Bone marrow (tissue), 2 donors: ENCODE measurements at places on chromosomes 12 and 14.

DNA sequence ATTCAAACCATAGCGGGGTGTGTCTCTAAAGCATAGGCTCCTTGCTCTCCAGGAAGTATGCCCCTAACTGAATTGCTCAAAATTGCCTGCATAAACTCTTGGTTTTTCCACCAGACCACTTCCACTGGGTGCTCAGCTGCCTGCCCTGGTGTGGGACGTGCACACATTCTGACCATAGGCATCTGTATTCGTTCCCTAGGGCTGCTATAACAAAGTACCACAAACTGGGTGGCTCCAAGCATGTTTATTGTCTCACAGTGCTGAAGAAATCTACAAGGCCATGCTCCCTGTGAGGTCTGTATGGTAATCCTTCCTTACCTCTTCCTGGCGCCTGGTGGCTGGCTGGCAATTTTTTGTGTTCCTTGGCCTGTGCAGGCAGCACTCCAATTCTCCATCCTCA, 16.4 kb upstream of the GALNT6 start:
- DNase-seq, result no peak

- DNase-seq, result no peak
Observed at GRCh38 chr12:101648195-101648594, 49.2 kb upstream of the CHPT1 start.

GRCh38 chr12:43730283-43730682, 28.3 kb downstream of the PUS7L start:
- no peak for DNase-seq

DNA sequence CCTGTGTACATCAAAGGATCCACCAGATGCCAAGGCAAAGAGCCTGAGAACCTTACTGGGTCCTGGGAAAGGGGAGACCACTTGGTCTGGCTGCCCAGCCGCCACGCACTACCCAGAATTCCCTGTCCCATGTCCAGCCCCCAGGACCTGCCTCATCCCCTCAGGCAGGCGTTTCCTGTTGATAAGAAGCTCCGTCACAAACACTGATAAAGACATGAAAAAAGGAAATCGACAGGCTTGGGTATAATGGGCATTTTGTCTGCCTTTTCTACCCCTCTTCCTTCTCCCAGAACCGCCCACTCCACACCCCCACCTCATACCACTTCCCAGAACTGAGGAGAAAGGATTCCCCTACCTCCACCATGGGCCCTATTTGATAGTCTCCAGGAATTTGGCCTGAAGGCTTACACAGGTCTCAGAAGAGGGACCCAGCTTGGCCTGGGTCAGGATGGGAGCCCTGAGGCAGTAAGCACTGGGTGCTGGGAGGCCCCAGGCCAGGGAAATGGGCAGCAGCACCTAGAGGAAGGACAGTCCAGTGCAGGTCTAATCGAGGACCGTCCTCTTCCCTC, 18.8 kb downstream of the ACVRL1 start:
- no peak for DNase-seq

- DNase-seq, result no peak
Observed at GRCh38 chr14:22836301-22837113, at the start of gene MMP14. MMP14 (plus strand) TSS chr14:22836585; CDS start chr14:22836818, 233 bp downstream.

GRCh38 chr12:29505122-29505521, 7.6 kb upstream of the OVCH1 start:
- DNase-seq, result no peak

DNA sequence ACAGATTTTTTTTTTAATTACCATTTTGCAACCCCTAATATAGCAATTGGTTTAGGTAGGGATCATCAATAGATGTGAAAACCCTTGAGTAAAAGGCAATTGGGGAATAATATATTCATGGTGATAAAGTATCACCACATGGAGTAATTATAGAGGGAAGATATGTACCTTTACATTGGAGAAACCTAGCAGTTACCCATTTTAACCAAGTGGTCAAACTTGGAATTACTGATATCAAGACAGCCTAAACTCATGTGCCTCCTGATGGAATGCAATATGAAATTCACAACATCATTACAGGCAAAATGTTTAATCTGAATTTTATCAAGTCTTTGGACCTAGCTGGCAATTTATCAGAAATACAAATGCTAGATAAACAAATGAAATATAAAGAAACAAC, 6.7 kb upstream of the SLC10A1 start:
- DNase-seq, result no peak

DNA sequence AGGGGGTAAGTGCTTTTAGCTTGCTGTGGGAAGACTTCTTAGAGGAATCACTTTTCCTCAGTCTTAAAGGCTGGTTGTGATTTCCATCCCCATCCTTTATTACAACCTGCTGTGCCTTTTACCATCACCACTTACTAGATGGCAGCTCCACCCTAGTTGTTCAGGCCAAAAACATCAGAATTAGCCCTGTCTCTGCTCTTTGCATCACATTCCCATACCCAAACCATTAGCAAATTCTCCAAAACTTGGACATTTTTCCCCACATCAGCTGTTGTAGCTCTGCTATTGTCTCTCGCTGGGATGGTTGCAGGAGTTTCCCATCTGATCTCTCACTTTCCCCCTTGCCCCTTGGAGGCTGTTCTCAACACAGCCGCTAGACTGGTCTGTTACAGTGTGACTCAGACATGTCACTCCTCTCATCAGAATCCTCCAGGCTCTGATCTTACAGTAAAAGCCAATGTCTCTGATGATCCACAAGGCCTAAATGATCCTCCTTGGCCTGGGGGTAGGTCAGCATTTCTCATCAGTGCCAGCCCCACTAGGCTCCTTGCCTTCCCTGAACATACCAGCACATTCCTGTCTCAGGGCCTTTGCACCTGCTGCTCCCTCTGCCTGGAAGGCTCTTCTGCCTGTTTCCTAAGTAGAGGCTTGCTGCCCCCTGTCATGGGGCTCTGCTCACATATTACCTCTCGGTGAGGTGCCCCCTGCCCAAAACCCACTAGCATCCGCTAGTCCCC, 102.5 kb downstream of the BEGAIN start:
- no peak for DNase-seq

GRCh38 chr12:54007538-54008259, 1.1 kb upstream of the HOXC8 start:
- no peak for DNase-seq

- DNase-seq, result no peak
Observed at GRCh38 chr12:106774808-106775524, 484 bp downstream of the RIC8B start.

DNA sequence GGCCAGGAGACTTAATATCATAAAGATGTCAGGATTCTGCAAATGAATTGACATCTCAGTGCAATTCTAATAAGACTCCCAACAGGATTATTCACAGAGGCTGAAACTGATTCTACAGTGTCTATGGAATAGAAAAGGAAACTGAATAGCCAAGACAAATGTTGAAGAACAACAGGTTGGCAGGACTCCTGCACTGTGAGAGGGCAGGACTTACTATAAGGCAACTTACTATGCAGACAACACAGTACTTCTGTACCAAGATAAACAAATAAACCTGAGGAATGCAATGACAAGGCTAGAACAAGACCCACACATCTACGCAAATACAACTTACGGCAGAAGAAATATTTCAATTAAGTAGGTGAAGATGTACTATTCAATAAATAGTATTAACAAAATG, 132.2 kb upstream of the FKBP4 start:
- no peak for DNase-seq

GRCh38 chr12:52198454-52199215, 6.8 kb upstream of the KRT80 start:
- DNase-seq, result peak; percentile 68

DNA sequence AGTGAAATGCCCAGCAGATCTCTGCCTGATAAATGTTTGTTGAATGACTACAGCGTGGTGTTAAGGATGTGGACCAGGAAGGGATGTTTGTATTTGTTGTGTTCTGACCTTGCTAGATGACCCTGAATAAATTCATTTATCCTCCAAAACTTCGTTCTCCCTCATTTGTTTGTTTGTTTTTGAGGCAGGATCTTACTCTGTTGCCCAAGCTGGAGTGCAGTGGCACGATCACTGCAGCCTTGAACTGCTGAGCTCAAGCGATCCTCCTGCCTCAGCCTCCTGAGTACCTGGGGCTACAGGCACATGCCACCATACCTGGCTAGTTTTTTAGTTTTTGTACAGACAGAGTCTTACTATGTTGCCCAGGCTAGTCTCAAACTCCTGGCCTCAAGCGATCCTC, 96.7 kb downstream of the TSPAN9 start:
- DNase-seq, result no peak

DNA sequence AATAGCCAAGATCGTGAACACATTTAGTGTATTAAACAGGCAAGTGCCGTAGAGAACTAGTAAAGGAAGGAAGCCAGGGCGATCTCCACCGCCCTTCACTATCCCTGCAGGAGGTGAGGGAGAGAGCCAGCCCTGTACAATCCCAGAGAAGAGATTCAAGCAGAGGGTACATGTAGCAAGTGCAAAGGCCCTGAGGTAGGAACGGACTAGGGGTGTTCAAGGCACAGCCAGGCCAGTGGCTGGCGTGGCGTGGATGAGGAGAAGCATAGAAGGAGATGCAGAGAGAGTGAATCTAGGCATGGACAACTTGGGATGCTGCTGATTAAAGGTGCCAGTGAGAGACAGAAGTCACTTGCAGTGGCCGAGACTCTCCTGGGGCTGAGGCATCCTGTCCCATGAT, 39.1 kb upstream of the ESRRB start:
- no peak for DNase-seq

GRCh38 chr14:38745861-38746260, 357.2 kb downstream of the SEC23A start:
- DNase-seq, result no peak

GRCh38 chr12:108338915-108339657, at the start of gene CMKLR1:
CMKLR1 (minus strand) TSS chr12:108339311; CDS start chr12:108293591, 45,720 bp downstream.
- peak; percentile 9 for DNase-seq

GRCh38 chr12:13592063-13592942, 389.1 kb downstream of the GRIN2B start:
- no peak for DNase-seq

DNA sequence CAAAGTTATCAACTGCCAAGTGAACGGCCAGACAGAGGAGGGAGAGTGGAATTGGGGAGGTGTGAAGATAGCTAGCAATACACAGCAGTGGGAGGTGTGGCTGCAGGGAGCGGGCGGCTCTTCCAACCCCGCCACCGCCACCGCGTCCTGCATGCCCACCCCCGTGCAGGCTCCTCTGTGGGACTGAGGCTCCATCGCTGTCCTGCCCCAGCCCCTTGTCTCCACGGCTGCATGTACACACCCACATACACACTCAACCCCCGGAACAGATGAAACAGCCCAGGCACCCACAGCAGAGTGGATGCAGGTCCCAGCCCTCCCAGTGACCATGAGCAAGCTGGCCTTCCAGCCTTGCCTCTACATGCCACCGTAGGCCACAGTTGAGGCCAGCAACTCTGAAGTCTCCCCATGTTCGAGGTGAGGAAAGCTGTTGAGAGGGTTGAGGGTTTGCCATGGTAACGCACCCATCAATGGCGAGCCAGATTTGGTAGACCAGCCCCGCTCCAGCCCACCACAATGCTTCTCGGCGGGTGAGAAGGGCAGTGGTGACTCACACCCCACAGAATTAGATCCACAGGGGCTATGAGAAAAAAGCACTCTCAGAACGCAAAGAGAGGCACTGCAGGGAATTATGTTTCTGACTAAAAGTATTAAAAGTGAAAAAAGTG, 39.3 kb downstream of the PITPNM2 start:
- no peak for DNase-seq

GRCh38 chr14:85599939-85600338, 70.0 kb downstream of the FLRT2 start:
- peak; percentile 77 for DNase-seq

DNA sequence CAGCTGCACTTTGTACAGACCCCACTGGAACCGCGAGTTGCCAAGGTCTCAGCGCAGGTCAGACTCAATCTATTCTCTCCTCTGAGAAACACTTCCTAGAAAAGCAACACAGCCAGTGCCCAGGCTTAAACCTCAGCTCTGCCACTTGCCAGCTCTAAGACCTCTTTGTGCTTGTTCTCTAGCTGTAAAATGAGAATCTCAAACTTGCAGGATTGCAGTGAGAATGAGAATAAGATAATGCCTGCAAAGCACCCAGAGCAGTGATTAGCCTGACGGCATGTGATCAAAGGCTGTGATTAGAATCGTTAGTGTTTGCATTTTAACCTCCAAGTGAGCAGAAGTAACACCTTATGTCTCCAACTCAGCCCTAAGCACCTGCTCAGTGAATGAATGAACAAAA, 21.3 kb downstream of the ANO2 start:
- DNase-seq, result no peak

DNA sequence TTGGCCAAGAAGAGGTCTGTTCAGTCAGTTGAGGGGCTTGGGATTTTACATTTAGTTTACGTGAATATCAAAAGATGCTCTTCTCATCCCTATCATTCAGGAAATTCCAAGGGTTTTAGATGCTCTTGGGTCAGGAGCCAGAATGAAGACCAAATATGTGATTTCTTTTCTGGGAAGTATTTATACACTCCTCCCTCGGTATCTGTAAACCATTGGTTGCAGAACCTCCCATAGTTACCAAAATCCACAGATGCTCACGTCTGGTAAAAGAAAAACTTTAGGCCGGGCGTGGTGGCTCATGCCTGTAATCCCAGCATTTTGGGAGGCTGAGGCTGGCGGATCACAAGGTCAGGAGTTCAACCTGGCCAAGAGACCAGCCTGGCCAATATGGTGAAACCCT, 75.9 kb downstream of the TNFAIP2 start:
- no peak for DNase-seq

- DNase-seq, result no peak
Observed at GRCh38 chr12:48379794-48380193, 29.1 kb upstream of the ZNF641 start.

GRCh38 chr12:6443361-6443983, 1.3 kb upstream of the CD27 start:
- no peak for DNase-seq

DNA sequence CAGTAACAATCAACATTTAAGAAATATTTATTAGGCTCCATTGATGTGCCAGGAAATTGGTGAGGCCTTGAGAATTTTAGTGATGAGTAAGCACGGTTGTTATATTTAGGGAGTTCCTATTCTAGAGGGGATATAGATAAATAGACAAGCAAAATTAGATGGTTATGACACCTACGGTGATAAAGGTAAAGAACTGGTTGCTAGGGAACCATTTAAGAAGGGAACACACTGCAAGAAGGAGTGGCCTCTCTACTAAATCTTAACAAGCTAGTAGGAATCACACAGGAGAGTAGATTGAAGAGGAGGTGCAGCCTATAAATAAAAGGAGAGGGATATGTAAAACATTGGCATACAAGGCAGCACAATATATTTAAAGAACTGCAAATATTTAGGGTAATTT, 155.2 kb downstream of the LRIG3 start:
- DNase-seq, result peak; percentile 2

DNA sequence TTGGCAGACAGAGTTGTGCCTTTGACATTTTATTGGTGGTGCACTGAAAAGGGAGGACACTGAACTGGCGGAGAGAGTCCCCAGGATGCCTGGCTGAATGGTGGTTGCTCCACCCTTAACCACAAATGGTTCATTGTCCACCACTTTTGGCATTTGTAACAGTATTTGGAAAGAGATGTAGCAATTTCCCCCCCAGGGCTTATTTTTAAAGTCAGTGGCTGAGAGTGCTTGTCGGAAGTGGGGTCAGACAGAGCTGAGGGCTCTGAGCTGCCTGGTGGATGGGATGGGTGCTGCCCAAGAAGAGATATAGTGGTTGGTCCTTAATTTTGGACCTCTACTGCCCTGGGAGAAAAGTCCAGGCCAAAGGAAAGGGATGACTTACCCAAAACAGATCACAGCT, 31.5 kb upstream of the FGF6 start:
- no peak for DNase-seq

- DNase-seq, result no peak
Observed at GRCh38 chr12:109792992-109793391, 40.2 kb downstream of the TRPV4 start.

- no peak for DNase-seq
Observed at GRCh38 chr14:59256331-59256730, 67.9 kb downstream of the DAAM1 start.

GRCh38 chr12:4701395-4702190, 18.6 kb upstream of the GALNT8 start:
- no peak for DNase-seq

- no peak for DNase-seq
Observed at GRCh38 chr12:51845482-51845881, 3.0 kb downstream of the FIGNL2 start.
